Activated CD8-positive, alpha-beta memory T cell treated with anti-CD3 and anti-CD28 coated beads, Interleukin-2, amount 50 U/mL, for 4 hours (primary cell): ENCODE measurements at places on chromosomes 5 and 9.

DNA sequence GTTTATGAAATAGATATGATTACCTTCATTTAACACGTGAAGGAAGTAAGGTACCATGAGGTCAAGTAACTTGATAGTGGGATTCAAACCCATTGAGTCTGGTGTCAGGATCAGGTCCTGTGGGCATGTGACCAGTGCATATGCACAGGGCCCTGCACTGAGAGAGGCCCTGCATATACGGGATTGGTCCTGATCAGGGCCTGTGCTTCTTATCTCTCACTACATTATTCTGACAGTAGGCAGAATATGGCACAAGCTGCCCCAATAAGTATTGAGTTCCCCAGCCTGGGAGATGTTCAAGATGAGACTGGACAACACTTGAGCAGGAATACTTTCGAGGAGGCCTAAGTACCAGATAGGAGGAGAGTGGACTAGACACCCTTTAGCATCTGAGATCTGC lies 44.0 kb downstream of the GALNT10 start:
- no peak for DNase-seq

DNA sequence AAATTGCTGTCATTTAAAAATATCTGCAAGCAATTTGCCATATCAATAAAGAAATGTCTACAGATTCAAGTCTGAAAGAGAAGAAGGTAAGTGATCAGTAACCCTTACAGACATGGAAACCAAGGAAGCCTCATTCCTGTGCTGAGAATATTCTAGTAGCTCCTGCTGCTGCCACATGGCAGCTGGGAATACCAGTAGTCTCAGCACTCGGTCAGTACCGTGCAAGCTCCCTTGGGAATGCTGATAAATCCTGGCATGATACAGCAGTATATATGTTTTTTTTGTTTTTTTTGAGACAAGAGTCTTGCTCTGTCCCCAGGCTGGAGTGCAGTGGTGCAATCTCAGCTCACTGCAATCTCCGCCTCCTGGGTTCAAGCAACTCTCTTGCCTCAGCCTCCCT lies 27.9 kb downstream of the NANS start:
- DNase-seq, result no peak

- no peak for DNase-seq
Measured at GRCh38 chr5:55982957-55983381, 11.8 kb downstream of the IL6ST start.

DNA sequence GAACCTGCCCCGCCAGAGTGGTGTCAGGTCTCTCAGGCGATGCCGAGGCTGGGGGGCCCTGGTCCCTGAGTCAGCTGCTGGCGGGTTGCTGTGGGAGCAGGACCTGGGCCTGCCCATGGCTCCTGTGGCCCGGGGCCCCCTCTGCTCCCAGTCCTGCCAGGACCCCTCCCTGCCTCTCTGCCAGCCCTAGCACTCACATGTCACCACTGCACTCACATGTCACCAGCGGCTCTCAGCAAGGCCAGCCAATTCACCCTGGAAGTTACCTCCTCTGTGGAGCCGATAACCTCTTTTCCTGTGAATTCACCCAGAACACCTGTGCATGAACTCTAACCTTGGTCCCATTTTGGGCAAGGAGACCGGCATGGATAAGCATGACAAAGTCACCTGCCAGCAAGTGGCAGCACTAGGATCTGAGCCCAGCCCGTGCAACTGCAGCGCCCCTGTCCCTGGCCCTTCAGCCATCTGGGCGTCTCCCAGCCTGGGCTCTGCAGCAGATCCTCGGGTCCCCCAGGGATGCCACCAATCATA lies 170.2 kb downstream of the GAPVD1 start:
- no peak for DNase-seq

DNA sequence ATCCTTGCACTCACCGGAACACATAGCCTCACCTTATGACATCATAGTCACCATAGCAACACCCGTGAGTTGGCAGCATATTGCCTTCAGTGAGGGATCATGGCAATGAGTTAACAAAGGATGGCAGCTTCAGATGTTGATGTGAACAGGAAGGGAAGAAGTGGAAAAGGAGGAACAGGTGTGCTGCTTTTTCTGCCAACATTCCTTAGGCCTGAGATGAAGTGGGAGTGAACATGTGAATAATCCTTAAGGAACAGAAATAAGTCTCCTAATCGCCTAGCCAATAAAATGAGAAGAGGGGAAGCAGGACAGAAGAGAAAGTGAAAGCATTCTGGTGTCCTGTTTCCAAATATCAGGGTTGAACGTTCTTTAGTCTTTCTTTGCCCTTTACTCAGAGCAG lies 360.0 kb downstream of the BRINP1 start:
- no peak for DNase-seq
